ENCODE measurements at places on chromosomes 5 and 9.

GRCh38 chr5:56147106-56147505, 86.0 kb downstream of the ANKRD55 start:
- DNase-seq, result no peak

- DNase-seq, result no peak
Observed at GRCh38 chr5:117812861-117813260, 1175.5 kb downstream of the DTWD2 start.

GRCh38 chr9:36995927-36996705, 38.0 kb downstream of the PAX5 start:
- DNase-seq, result peak; percentile 43

GRCh38 chr9:13430368-13431221, 151.1 kb upstream of the MPDZ start:
- no peak for DNase-seq

DNA sequence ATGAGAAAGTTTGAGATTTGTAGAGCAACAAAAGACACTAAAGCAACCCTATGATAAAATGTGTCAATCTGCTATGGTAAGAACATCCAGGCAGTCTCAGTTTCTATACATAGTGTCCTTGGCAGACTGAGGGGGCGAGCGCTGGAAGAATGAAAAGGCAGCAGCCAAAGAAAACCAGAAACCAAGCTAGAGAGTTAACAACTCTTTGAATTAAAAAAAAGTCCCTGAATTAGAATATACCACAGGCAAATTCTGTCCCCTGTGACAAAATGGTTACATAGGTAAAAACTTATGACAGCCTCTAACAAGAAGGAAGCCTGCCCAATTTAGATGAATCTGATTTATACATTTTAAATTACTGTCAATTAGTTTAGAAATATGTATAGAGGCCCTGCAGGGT, 106.7 kb downstream of the OXCT1 start:
- no peak for DNase-seq

- no peak for DNase-seq
Observed at GRCh38 chr5:83374547-83374946, 97.0 kb upstream of the VCAN start.

DNA sequence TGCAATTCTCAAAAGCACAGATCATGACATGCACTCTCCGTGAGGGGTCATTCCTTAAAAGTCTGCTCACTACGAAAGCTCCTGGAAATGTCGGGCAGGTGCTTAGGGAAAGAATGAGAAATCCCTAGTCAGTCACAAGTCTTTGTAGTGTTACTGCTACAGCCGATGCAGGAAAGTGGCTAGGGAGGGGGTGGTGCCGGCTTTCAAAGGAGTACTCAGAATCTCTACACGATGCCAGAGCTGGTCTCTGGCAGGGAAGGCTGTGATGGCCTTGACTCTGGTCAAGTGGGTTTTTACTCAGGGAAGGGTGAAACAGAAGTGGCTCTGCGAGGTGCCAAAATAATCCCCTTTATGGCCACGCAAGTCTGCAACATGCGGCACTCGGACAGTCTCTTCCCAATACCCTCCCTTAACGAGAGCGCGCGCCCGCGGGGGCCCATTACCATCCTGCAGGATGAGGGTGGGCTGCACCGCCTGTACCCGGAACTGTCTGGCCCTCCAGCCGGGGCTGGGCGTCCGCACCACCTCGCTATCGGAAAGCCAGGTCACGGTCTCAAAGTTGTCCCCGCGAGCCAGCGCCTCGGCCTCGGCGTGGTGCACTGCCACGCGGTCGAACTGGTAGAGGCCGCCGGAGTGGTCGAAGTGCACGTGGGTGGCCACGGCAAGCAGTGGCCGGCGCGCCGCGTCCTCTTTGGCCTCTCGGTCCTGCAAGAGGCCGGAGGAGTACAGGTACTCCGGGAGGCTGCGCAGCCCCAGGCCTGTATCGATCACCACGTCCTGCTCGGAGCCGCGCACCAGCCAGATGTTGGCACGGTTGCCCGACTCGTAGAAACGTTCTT, 956 bp downstream of the MBLAC2 start:
- no peak for DNase-seq

GRCh38 chr5:1168796-1169195, 32.6 kb upstream of the SLC6A19 start:
- DNase-seq, result no peak

DNA sequence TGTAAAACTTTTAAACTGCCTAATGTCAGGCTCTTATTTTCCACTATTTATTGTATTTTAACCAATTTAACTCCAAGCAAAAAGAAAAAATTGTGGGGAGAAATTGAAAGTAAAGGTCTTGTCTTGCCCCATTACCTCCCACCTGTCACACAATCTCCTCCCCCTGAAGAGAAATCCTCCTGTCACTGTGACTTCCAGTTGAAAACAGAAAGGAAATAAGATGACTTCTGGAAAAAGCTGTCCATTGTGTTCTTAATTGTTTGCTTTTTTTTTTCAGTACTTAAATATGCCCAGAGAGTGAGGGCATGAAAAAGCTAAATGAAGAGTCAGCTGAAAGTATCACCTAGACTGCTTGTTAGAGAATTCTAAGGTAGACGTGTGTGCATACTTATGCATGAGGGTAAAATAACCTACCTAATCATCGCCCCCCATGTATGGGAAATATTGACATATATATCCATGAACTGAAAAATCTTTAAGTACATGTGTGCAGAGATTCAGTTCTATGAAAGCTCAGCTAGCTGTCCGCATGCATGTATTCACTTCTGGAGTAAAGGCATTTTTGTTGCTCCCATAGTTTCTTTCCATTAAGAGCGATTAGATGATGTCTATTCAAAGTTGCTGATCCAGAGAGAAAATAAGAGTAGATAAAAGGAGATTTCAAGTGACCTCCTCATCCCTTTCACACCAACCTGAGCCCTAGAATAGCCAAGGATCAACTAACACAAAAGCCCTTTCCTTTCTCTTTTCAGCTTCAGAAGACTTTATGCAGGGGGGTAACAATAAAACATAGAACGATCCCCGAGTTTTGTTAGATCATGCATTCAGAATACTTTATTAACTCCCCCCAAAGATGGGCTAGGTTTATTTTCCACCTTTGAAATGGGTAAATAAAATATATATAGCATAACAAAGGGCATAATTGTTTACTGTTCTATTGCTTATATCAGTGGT, 5.3 kb downstream of the NR2F1-AS1 start:
- DNase-seq, result no peak

Measured in T-helper 9 cell (primary cell).